ENCODE measurements at places on chromosomes 2 and 18. TPM values are rescaled to one million over a fixed set of nuclear protein-coding genes. Genes with fewer than 3 reads are reported as not detected.

GRCh38 chr18:46810481-46811000 is 53.7 kb upstream of the ST8SIA5 start:
- no peak for DNase-seq

- no peak for DNase-seq
Measured at GRCh38 chr2:166148500-166149400, 20.9 kb upstream of the SCN1A start.

- DNase-seq: peak; percentile 8
Measured at GRCh38 chr2:172340394-172340793, 87.0 kb upstream of the ITGA6 start.

GCKR gene
- 0.52 TPM for polyA plus RNA-seq
